ENCODE measurements at places on chromosomes 6 and 20.

- no peak for DNase-seq
Measured at GRCh38 chr6:93453956-93454355, 34.6 kb upstream of the EPHA7 start.

DNA sequence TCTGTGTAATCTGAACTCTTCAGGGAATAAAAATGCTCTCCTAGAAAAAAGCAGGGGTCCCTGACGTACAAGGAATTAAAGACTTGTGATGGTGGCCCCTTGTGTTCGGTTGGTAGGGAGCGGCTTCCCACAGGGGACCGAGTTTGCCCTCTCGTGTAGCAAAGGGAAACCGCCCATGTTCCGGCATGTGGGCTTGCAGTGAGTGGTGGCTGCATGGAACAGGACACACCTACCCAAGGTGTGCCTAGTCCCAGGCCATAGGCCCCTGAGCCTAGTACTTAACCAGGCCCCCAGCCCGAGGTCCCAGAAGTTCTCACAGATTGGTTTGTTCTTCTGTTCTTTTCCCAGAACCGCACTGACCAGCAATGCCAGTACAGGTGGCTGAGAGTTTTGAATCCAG is 15.5 kb downstream of the MYBL2 start:
- no peak for DNase-seq

- DNase-seq, result no peak
Measured at GRCh38 chr6:79984261-79984660, 20.2 kb upstream of the TTK start.

GRCh38 chr6:7451326-7451725 is 61.7 kb downstream of the RIOK1 start:
- no peak for DNase-seq

GRCh38 chr6:47405273-47405672 is 72.3 kb upstream of the CD2AP start:
- no peak for DNase-seq

- no peak for DNase-seq
Measured at GRCh38 chr6:73515204-73515655, 5.6 kb downstream of the EEF1A1 start.

DNA sequence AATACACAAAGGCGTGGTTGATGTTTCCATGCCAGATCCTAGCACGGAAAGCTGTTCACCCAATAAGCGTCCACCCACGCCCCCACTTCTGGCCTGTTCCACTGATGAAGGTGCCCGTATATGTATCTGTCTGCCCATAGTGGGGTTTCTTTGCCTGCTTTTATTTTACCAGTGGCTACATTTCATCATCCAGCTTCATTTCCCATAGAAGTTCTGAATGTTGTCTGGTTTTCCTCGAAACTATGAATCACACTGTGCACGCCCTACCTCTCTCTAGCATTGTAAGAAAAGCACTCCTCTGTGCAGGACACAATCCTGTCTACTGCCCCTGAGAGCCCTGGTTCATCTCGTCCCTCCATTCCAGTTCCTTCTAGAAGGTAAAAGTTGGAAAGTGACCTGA is 8.8 kb upstream of the CD93 start:
- DNase-seq, result no peak

GRCh38 chr6:54134935-54135334 is 23.7 kb downstream of the MLIP start:
- DNase-seq, result no peak

DNA sequence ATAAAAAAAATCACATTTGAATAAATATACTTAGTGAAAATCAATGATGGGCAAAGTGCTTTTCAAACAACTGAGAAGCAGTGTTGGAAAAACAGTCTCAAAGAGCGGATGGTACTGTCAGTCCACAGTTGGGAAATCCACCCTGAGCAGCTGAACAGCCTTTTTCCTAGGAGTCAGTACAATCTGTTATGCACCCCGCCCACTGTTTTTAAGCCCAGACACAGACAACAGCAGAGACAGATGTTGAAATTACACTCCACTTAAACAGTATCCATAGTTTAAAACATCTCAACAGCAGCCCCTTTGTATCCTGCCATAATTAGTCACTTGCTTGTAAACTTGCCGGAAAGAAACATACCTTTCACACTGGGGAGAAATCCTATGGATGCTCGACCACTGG is 372 bp downstream of the KIAA0408 start:
- DNase-seq, result no peak

- no peak for DNase-seq
Measured at GRCh38 chr6:154996016-154996590, 988 bp downstream of the TIAM2 start.

- DNase-seq, result no peak
Measured at GRCh38 chr6:77638129-77638830, 14.6 kb upstream of the MEI4 start.

- no peak for DNase-seq
Measured at GRCh38 chr6:38273325-38273724, 366.4 kb downstream of the BTBD9 start.

DNA sequence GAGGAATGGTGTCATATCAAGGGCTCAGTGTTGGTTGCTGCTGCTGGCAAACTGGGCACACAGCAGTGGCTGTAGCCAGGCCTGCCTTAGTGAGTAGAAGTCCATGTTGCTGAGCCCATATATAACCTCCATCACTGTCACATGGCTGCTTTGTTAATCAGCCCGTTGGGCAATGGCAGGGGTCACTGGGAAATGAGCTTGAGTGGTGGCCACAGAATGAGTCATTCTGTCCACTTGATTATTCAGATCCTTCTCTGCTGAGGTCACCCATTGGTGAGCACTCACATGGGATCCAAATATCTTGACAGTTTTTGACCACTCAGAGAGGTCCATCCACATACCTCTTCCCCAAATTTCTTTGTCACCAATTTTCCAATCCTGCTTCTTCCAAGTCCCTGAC is 898.9 kb upstream of the EYS start:
- no peak for DNase-seq

GRCh38 chr20:63534831-63535651 is 2.1 kb downstream of the PTK6 start:
- DNase-seq, result no peak

DNA sequence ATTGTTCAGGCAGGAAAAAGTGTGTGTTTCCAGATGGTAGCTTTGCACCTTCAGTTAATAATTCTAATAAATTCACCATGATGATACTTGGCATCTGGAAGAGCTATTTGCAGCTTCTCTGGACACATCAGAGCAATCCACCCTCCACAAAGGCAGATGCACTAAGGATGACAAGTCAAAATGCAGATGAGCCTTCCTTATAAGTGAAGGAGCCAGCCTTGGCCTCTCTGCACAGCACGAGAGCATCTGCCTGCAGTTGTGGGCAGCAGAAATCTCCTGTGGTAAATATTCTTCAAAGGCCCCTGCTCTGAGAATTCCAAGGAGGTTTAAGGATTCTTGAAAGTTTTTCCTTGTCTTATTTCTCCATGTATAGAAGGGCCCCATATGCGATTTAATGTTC is 6.9 kb upstream of the POM121L2 start:
- DNase-seq, result no peak

- DNase-seq, result no peak
Measured at GRCh38 chr20:53643031-53643832, 49.6 kb upstream of the ZNF217 start.

DNA sequence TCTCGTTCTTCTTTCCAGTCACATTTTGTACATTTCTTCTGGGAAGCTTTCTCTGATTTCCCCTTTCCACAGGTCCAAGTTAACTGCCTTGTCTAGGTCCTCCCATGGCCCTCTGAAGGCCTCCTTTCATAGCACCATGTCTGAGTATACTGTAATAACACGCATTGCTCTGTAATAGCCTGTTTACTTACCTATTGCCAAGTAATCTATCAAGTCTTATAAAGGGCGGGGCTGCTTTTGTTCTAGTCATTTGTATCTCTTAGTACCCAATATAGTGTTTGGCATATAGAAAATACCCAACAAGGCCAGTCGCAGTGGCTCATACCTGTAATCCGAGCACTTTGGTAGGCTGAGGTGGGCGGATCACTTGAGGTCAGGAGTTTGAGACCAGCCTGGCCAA is 17.9 kb downstream of the PTPN1 start:
- DNase-seq, result no peak

DNA sequence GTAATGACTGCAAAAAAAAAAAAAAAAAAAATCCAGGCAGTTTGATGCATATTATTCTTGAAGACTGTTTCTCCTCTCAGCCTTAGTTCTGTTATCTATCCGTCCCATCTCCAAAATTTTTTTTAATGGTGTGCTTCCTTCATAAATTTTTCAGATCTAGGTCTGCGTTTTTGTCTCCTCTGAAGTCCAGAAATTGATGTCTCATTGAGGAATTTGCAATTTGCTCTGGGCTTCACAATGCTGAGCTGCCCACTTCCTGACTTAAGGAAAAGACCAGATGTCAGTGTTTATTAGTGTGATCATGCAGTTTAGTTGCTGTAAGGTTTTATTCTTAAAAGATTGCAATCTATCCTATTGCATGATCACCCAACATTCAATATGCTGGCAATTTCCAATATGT is 297.6 kb downstream of the ZNF217 start:
- DNase-seq, result no peak

DNA sequence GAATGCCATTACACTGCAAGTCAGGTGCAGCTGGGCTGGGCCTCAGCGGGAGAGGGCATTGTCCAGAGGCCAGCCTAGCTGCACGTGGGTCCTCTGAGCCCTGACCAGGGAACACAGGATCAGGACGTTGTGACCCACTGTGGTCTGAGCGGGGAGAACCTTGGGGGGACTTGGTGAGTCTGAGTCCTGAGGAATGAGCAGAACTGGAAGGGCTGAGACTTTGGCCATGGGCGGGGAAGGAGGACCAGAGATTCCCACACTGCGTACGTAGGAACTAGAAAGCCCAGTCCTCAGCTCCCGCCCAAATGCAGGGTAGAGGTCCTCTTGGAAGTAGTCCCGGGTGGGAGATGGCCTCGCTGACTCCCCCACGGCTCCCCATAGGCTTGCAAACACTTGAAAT is 42.5 kb downstream of the GABRR2 start:
- no peak for DNase-seq

GRCh38 chr20:47680804-47681529 is 104.3 kb downstream of the SULF2 start:
- no peak for DNase-seq

DNA sequence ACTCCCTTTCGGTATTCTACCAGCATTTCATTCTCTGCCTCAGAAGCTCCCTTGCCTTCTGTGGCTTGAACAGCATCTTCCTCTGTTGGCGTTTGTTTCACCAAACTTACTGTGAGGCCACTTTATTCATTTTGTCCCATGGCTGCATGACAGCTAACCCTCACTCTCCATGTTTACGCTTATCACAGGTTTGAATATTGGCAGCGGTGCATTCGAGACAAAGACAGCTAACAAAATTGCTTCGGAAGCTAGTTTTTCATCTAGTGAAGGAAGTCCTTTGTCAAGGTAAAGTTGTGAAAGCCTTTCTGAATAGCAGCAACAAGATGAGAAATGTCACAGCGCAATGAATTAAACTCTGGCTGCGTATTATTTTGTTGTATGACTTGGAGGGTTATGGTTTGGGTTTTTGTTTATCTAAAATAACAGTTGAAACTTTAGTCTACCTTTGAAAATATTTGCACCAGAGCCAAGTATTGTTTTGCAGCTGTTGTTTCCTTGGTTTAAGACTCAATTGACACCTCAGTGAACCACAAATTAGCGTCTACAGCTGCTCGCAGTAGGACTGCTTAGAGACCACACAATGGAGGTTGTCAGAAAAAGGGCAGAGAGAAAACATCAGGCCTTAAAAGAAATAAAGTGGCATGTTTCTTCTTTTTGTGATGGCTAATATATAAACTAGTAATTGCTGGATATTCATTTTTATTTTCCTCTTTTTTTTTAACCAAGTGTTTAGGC is 70.4 kb upstream of the XRN2 start:
- DNase-seq, result no peak

DNA sequence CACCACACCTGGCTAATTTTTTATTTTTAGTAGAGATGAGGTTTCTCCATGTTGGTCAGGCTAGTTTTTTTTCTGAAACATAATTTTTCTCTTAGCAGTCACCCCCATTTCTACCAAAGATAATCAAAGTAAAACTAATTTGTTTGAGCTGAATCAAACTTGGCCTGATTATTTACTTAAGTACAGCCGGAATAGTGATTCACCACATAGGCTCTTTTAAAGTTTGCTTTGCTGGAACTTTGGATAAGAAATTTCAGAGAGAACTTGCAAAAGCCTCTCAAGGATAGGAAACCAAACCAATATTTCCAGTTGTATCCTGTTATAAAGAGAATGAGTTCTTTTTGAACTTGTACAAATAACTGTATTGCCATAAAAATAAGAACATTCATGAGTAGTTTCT is 105.0 kb upstream of the SYNCRIP start:
- no peak for DNase-seq

GRCh38 chr6:19571176-19571575 is 266.0 kb upstream of the ID4 start:
- DNase-seq, result no peak

- DNase-seq, result no peak
Measured at GRCh38 chr20:57804470-57805250, 94.8 kb upstream of the PMEPA1 start.

GRCh38 chr6:134308800-134309199 is 9.1 kb downstream of the SGK1 start:
- no peak for DNase-seq

GRCh38 chr20:4243071-4243470 is 227.7 kb upstream of the RNF24 start:
- DNase-seq, result no peak

GRCh38 chr20:31569163-31570020 is 35.7 kb upstream of the ID1 start:
- DNase-seq, result no peak
